ENCODE measurements at places on chromosomes 4 and X.

- DNase-seq: no peak
Observed at GRCh38 chr4:151744614-151745013, 16.2 kb downstream of the GATB start.

GRCh38 chr4:79906303-79906702, 166.7 kb downstream of the ANTXR2 start:
- DNase-seq: no peak

- DNase-seq: no peak
Observed at GRCh38 chr4:25551605-25552004, 104.0 kb upstream of the SLC34A2 start.

DNA sequence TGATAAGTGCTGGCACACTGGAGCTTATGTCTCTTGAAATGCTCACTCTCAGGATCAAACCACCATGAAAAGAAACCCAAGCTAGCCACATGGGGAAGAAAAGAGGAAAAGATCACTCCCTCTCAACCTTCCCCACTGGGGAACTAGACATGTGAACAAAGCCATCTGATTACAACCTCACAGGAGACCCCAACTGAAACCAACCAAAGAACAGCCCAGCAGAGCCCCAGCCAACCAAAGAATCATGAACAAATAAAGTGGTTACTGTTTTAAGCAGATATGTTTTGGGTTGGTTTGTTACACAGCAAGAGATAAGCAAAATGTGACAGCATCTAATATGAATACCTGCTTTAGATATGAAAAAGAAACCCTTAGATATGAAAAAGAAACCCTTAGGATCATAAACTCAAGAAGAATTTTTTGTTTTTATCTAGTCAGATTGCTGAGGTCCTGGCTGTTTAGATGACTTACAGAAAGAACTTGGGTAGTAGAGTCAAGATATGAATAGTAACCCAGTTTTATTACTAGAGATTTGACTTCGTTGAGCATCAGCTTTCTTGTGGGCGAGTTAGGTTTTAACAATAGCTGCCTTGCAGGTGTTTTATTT, 23.7 kb upstream of the TLR7 start:
- DNase-seq: no peak

DNA sequence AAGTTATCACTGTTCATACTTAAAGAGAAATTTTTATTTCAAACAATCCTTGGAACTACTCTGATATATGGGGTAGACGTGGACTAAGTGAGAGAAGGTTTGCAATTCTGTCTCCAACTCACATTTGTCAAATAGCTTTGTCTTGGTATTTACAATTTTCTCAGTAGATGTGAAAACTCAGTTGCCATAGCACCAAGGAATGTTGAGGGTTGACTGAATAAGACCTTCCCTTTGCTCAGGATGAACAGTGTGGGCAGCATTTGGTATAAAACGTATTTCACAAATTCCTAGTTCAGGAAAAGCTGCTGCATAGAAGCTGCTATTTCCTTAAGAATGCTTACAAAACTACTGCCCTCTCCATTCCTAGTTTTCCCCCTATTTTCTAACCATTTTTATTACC, 399.5 kb downstream of the NKX6-1 start:
- DNase-seq: no peak

DNA sequence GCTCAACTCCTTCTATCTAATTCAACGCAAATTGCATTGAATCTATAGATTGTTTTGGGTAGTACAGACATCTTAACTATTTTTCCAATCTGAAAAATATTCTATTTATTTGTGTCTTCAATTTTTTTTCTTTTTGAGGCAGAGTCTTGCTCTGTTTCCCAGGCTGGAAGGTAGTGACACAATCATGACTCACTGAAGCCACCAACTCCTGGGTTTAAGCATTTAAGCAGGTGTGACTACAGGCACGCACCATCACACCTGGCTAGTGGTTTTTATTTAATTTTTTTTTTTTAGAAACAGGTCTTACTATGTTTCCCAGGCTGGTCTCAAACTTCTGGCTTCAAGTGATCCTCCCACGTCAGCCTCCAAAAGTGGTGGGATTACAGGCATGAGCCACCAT, 98.3 kb downstream of the GK start:
- no peak for DNase-seq

DNA sequence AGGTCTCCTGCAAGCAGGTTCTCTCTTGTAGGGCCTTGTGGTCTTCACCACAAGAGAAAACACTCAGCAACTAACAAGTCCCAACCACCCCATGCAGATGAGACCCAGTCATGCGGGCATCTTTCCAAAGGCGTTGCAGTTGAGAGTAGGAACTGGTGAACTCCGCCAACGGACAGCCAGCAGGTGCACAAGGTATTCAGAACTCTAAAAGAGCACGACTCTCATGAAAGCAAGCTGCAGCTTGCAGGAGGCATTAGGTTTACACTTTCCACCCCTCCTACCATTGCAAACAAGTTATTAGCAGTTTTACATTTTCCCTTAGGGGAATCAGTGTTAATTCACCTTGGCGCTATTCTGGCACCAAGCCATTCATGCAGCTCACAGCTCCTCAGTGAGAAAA, 173.4 kb upstream of the KIT start:
- peak; percentile 73 for DNase-seq

DNA sequence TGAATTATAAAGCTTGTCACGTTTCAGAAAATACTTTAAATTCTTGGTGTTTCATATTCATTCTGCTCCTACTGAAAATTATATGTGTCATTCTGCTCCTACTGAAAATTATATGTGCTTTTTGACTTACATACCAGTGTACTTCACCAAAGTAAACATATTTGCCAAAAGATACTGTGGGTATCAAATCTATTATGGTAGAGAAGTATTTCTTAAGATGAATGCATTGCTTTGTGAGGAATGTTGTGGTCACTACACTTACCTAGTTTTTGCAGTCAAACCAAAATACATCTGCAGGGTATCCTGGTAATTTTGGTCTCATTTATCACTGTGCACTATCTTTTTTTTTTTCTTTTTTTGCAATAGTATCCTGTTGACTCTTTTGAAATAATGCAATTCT, 287.7 kb upstream of the MAD2L1 start:
- no peak for DNase-seq

GRCh38 chr4:90476019-90476418, 348.8 kb downstream of the CCSER1 start:
- no peak for DNase-seq

DNA sequence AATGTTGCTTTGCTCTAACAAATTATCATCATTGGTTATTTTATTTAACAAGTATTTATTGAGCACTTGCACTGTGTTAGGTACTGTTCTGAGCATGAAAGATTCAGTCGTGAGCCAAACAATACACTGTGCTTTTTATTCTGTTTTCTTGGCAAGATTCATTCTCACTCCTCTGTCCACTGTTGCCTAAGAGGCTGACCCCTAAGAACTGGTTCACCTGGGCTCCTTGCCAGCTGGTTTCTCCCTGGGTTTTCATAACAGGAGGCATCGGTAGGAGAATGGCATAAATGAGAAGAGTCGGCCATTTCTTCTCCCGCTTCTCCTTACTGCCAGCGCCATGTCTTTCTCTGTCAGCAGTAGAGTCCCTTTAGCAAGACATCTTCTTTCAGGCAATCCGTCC, 243.7 kb upstream of the DIAPH2 start:
- no peak for DNase-seq

GRCh38 chr4:167826281-167826680, 266.1 kb upstream of the ANXA10 start:
- no peak for DNase-seq

GRCh38 chr4:121684016-121684415, 12.8 kb downstream of the ANXA5 start:
- DNase-seq: no peak

DNA sequence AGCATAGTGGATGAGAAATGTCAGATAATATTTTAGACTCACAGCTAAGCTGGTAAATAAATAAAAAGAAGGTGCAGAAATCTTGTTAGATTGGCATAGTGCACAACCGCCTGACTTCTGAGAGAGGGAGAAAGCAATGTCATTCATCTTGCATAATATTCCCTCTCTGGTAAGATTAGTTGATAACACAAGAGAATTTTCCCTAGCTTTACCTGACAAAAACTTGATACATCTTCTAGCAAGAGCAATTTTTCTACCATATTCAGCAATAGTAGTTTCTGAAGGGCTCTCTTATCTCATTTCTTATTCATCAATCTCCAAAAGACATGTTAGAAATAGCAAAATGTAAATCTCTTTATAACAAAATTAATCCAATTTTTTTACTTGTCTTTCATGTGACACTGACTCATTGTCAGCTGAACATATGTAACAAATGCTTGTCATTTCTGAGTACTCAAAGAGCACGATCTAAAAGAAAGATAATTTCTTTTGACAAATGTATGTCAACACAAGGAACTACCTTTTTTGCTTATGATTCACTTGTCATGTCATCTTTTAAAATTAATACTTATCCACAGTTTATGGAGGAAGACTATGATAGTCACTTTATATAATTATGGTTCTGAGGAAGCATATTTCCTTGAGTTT, 240.0 kb downstream of the ARAP2 start:
- no peak for DNase-seq

DNA sequence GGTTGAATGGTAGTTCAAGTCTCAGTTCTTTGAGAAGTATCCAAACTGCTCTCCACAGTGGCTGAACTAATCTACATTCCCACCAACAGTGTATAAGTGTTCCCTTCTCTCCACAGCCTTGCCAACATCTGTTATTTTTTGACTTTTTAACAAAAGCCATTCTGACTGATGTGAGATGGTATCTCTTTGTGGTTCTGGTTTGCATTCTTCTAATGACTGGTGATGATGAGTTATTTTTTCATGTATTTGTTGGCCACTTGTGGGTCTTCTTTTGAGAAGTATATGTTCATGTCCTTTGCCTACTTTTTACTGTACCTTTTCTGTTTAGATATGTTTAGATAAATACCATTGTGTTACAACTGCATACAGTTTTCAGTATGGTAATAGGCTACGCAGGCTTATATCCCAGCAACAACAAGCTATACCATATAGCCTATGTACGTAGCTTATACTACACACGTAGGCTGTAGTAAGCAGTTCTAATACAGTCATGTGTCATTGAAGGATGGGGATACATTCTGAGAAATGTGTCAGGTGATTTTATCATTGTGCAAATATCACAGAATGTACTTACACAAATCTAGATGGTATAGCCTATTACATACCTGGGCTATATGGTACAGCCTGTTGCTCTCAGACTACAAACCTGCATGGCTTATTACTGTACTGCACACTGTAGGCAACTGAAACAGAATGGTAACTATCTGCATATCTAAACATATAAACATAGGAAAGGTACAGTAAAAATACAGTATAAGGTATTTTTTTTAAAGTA, 28.1 kb downstream of the KLHL8 start:
- DNase-seq: no peak

DNA sequence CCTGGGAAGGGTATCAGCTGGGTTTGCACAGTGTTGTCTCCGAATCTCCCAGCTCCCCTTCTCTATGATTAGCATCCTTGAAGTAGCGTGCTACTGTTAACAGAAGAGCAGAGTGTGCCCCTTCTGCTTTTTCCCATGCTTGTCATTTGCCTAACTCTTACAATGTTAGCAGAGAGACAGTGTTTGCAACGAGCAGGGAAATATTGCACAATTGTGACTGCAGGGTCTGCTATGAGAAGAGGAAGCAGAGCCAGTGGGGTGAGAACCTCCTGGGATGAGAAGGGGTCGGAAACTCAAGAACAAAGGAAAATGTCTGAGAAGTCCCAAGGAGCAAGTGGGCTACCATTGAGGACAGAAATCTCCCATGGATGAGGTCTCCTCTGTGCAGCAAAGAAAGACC, 7.8 kb upstream of the CHRNA9 start:
- no peak for DNase-seq

GRCh38 chrX:154051201-154051810, 31.6 kb upstream of the IRAK1 start:
- peak; percentile 47 for DNase-seq

DNA sequence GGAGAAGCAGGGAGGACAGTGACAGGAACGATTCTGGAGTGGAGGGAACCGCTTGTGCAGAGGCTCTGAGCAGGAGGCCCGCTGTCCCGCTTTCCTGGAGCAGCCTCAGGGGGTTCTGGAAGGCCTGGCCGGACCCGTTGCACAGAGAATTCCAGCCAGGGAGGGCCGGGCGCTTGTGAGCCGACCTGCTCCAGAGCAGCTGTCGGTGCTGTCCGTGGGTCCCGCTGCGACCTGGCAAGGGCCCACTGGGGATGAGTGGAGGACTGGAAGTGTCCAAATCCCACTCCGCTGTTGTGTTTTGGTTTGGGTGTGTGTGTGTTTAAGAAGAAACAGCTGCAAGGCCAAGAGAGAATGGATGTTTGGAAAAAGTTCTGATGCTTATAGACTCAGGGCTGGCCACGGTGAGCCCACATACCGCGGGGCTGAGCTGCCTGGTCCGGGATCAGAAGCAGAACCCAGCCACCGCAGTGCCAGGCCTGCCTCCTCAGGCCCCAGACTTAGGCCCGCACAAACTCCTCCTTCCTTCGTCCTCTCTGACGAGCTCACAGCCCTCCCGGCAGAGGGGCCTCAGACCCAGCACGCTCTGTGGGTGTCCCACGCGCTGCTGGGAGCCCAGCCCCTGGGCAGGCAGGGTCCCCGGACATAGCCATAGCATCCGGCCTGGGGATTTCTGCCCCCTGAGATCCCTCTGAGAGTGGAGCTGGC, 73.9 kb downstream of the HTRA3 start:
- no peak for DNase-seq

DNA sequence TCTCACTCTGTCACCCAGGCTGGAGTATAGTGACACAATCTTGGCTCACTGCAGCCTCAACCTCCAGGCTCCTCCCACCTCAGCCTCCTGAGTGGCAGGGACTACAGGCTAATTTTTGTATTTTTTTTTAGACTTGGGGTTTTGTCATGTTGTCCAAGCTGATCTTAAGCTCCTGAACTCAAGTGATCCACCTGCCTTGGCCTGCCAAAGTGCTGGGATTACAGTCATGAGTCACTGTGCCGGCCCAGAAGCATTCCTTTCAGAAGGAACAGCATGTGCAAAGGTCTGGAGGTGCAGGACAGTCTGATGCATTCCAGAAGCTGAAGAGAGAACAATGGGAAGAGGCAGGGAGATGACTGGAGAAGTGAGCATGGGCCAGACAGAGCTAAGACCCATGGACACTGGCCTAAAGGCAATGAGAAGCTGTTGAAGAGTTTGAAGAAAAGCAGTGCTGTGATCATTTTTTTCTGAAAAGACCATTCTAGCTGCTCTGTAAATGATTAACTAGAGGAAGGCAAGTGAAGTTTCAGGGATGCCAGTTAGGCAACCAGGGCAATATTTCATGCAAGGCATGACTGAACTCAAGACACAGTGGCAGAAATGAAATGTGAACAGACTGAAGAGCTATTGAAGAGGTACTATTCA, 43.2 kb downstream of the MANBA start:
- no peak for DNase-seq

- no peak for DNase-seq
Observed at GRCh38 chr4:1601533-1601835, 82.6 kb downstream of the FAM53A start.

Data from NCI-H1105 (cell line).